ENCODE measurements at places on chromosomes 13 and 19.

- no peak for DNase-seq
Observed at GRCh38 chr19:3167533-3168272, 10.9 kb upstream of the S1PR4 start.

DNA sequence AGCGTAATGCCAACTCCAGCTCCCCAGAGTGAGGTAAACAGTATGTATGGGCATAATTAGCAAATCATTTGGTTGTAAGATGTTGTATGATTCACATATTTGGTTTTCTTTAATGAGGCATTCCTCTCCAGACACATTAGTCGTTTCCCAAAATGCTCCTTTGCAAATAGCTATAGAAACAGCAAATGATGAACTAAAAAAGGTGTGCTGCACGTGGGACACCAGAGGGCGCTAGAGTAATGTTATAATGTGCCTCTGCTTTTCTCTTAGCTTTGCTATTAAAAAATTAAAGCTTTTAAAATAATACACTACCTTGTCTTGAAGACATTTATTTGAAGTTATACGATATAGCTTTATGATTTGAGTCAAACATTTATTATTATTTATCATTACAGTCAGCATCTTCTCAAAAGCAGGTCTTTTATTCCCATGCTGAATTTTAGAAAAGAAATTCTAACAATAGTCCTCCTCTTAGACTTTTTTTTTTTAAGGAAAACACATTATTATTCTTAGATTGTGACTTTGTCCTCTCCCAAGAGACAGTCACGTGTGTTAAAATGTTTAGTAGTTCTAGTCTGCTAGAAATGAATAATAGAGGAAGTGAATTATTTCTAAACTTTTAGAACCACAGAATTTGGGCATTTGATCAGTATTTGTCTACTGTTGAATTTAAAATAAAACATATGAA is 121.6 kb upstream of the FRY start:
- peak; percentile 70 for DNase-seq

GRCh38 chr19:46860125-46860845 is 512 bp upstream of the ARHGAP35 start:
- peak; percentile 97 for DNase-seq

DNA sequence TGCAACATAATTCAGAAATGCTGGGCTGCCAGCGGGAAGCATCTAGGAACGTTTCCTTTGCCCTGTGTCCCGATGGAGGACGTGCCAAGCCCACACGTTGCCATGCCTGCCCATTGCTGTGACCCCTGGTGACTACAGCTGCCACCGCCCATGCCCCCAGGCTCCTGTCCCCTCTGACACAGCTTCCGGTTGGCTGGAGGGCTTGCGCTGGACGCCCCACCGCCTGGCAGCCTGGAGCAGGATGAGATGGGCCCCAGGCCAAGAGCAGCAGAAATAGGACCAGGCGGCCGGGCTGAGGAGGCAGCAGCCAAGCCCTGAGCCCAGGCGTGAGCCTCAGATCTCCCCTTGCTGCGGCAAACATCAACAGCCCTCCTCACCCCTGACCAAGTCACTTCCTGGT is 125.9 kb downstream of the COL4A2 start:
- no peak for DNase-seq

GRCh38 chr13:66305961-66306617 is 924.0 kb downstream of the PCDH9 start:
- DNase-seq, result no peak

GRCh38 chr13:47623862-47624261 is 377.2 kb downstream of the SUCLA2 start:
- DNase-seq, result no peak

GRCh38 chr13:112952759-112953551 is 16.1 kb upstream of the MCF2L start:
- no peak for DNase-seq

DNA sequence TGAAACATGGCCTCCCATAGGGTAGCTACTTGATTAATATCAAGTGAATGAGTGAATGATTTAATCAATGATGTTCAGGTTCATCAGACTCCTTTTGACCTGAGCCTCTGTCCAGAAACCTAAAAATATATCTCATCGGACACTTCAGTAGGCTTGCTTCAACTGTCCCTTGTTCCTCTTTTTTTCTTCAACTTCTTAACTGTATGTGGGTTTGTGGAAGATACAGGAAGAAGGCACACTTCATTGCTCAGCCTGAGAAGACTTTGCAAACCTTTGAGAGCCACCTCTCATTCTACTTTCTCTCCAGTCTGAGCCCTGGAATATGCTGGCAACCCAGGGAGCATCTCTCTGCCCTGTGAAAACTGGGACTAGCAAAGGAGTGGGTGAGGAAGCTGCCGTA is 557.0 kb downstream of the FGF9 start:
- no peak for DNase-seq

- no peak for DNase-seq
Observed at GRCh38 chr13:22086597-22087330, 415.9 kb downstream of the FGF9 start.
